AG09319 (cell line): ENCODE measurements at places on chromosomes 6 and 20.

GRCh38 chr6:142676027-142676443, 268.9 kb downstream of the HIVEP2 start:
- DNase-seq, result no peak

GRCh38 chr6:149476789-149477455, 7.9 kb downstream of the ZC3H12D start:
- no peak for DNase-seq

DNA sequence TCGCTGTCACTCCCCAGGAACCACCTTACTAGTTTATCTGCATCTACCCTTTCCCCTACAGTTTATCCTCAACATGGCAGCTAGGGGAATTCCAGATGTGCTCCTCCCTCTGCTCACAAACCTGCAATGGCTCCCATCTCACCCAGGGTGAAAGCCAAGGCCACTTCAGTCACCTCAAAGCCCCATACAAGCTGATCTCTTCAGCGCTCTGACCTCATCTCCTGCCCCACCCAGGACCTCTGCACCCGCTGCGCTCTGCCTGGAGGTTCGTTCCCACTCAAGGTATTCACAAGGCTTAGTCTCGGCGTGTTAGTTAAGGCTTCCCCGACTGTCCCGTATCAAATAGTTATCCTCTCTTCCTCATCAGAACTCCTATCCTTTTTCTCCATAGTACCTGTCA, 28.6 kb upstream of the SPDEF start:
- no peak for DNase-seq

DNA sequence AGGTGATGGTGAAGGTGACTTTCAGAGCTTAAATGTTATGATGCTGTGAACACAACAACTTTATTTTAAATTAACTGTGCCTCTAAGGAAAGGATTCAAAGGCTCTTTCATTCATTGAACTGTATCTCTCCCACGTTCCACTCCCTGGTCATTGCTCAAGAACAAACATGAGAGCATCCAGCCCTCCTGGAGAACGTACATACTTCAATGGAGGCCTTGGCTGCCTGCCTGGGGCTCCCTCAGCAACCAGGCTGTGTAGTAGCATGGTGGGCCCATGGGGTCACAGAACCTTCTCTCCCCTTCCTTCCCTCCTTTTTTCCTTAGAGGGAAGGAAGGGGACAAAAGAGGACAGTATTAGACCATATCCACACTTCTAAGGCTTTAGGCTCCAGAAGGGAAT, 234.3 kb downstream of the CDC5L start:
- no peak for DNase-seq

DNA sequence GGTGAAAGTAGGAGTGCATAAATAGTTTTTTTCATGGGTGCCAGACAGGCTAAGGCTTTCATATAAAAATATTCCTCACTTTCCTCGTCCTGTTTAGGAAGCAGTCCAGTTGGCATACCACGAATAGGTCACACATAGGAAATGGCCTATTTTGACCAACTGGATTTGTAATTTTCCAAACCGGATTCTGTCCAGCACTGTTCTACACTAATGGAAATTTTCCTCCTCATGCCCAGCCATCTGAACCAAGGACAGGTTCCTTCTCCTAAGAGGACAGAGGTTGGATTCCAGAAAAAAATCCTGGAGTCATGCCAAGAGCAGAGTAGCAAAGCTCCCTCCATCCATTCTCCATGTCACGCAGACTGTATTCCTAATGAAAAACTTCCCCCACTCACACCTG, 43.1 kb downstream of the PANK2 start:
- no peak for DNase-seq

GRCh38 chr20:63745961-63746731, 6.6 kb downstream of the SLC2A4RG start:
- DNase-seq, result no peak

DNA sequence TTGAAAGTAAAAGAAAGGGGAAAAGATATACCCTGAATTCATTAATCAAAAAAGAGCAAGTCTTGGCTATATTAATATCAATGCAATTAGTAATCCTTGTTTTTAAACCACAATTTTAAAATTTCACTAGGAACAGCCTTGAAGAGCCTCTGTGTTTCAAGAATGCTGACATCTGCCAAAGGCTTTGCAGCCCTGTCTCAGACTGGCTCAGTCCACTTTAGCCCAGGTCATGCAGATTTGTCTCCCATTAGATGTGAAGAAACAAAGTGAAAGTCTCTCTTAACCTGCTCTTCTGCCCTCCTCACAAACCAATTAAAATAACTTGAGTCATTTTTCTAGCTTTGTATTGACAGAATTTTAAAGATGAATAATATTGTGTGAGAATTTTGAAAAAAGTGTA, 102.7 kb upstream of the CARMIL1 start:
- no peak for DNase-seq

- no peak for DNase-seq
These were observed 5.9 kb upstream of the CPXM1 start for GRCh38 chr20:2806351-2806701.

DNA sequence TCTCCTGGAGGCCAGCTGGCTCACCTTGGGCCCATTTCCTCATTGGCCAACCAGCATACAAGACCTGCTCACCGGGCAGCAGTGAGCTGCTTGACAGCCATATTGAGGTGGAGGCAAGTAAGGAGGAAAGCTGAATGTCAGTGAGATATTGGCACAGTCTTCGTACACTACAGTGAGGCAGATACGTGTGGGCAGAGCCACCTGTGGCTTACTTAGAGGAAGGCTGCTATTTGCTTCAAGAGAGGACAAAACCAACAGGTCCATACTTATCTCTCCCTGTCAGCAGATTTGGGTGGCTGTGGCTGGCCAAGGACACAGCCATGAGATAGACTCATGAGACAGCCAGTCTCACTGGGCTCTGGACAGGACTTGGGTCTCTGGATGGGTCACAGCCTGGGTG, 15.1 kb upstream of the MCM3 start:
- no peak for DNase-seq

DNA sequence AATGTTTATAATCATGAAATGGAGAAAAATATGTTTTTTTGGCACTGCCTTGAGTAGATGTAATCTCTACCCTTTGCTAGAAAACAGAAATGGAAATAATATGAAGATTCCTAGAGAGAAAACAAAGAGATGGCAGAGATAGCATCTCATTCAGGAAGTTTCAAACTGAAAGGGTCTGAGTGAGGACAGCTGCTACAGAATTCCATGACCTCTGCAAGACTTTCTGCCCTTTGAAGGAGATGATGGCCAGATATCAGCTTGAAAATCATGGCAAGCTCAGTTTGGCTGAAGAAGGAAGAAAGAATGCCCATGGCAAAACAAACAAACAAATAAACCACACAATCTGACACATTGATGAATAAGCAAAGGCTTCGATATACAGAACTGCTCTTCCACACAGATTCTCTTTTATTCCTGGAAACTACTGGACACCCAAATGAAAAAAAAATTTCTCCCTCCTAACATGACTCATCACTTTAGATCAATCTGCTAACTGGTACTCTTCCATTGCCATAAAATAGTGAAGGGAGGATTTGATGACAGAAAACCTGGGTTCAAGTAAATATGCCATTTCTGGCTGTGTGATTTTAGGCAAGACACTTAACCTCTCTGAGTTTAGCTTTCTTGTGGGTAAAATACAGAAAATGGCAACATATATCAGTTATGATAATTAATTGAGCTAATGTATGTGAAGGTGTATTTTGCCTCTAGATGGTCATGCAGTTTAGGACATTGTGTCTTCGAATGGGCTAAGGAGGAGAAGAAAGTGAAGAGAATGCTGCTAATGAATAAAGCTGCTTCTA, 105.9 kb upstream of the SPACA1 start:
- DNase-seq, result no peak

DNA sequence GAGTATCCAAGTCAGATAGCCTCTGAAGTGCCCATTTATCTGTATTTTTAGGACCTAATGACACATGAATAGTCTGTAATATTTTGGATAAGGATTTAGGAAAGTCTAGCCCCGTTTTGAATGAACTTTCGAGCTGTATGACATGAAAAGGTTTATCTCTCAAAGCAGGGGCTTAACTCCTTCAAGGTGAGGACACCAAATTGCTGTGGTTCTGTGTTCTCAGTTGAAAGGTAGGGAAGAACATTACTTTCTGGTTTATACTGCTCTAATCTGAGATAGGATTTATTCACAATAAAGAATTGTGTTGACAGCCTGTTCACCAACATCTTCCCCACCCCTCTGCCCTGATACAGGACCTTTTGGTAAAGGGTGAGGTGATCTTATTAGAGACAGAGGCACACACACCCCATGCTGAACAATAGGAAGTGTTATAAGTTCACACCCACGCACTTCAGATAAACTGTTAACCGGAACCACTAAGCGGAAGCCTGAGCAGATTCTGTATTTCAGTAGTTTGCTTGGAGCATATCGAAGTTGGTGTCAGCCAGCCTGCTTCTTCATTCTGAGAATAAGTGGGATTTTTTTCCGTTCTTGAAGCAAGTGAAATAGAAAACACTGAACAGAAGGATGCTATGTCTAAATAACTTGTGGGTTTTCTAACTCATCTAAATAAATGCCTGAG, 223.3 kb downstream of the TMEM242 start:
- DNase-seq, result no peak

GRCh38 chr6:121093928-121094327, 240.4 kb downstream of the TBC1D32 start:
- no peak for DNase-seq

DNA sequence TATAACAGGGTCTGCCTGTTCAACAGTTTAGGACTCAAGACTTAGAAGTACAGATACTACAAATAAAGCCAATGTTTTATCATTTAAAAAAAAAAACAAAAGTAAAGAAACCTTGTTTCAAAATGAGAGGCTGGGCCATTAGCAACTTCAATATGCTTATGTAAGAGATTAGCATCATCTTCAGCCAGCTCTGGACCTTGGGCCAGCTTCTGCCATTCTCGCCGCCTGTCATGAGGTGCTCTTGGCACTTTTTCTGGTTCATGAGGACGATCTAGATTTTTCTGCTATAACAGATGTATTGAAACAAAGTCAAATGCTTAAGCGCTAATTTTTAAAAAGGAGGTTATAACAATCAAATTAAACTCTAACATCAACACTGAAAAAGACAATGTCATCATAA, 74.2 kb downstream of the WASF1 start:
- no peak for DNase-seq

- DNase-seq, result no peak
These were observed 75.7 kb downstream of the SIM1 start for GRCh38 chr6:100388868-100389519.

- DNase-seq, result no peak
These were observed 56.6 kb downstream of the IL22RA2 start for GRCh38 chr6:137116807-137117206.

DNA sequence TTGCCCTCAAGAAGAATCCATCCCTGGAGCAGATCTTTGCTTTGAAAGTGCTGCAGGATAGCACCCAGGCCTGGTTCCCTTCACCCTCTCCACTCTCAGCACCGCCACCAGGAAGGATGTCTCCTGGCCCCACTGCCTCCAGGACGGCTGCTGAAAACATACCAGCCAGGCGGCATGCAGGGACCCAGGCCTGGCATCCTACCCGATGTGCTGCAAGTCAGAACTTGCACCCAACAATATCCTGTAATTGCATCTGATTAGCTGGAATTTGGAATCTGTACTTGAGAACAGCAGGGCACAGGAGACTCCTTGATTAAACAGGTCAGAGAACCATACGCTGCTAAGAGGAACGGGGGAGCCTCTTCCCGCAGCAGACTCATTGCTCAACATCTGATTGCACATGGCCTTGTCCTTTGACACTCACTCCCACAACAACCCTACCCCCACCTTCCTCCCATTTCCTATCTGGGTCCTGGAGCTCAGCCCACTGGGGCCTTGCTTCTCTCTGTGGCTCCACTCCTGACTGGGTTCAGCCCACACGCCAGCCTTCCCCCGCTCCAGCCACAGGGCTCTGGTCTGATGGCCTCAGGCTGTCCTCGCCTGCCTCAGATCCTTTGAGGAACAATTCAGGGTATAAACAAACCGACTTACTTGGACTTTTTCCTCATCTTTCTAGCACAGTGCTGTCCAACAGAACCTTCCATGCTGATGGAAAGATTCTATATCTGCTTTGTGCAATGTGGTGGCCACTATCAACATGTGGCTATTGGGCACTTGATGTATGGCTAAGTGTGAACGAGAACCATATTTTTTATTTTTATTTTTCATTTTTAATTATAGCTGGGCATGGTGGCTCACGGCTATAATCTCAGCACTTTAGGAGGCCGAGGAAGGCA, 78.0 kb downstream of the FGD2 start:
- DNase-seq, result peak; percentile 85

GRCh38 chr20:1118004-1118335, 432 bp upstream of the PSMF1 start:
- no peak for DNase-seq

GRCh38 chr6:31572041-31572911, at the start of gene LTA:
Gene LTA, plus strand, starts transcription at chr6:31572289. Its CDS starts 454 bp downstream, at chr6:31572743.
- DNase-seq, result no peak

DNA sequence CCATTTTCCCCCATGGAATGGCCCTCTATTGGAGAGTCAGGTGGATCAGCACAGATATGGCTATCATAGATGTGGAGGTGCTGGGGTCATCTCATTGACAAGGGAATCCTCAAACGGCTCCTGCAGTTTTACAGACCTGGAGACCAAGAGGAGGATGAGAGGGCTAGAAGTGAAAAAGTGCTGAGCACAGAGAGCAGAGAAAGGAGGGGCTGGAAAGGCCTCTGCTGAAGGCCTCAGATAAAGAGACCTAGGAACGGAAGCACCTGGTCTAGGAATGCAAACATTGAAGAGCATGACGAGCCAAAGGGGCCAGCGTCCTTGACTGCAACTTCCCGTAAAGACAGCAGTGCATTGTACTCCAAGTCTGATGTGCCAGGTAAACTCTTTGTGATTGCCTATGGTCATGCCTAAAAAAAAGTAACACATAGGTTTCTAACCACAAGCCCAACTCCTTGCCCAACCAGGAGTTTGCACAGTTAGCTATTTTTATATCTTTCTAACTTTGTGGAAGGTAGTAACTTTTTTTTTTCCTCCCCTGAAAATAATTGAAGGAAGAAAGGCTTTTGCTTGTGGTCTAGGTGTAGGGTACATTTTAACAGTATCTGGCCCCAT, 15.2 kb downstream of the RSPH4A start:
- DNase-seq, result no peak

DNA sequence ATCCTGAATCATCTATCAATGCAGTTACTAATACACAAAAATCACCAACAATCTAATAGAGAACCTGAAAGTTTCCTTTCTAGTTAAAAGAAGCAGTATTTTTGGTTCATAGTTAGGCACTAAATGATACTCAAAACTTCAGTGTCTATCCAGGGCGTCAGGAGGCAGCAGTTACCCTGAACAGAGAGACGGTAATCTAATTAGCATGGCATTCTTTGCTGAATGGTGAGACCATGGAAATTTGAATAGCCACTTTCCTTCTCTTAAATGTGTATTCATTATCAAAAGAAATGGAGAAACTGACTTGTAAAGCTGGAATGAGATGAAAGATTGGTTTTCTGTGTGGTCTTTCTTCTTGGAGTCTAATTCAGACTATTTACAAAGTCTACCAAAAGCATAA, 146.6 kb upstream of the BMP5 start:
- no peak for DNase-seq
